ENCODE measurements at places on chromosomes 12 and 14. TPM values are rescaled to one million over a fixed set of nuclear protein-coding genes. Genes with fewer than 3 reads are reported as not detected.

Gene PRPH
- total RNA-seq = 0.72 TPM

Gene ACOT4
- 4.3 TPM for total RNA-seq

Gene TAS2R13
- 5.3 TPM for total RNA-seq

Gene FAM186B
- total RNA-seq = not detected

Gene RDH12
- total RNA-seq = 0.96 TPM

Gene NDRG2
- 40.2 TPM for total RNA-seq

Gene RPL10L
- total RNA-seq = not detected

DNA sequence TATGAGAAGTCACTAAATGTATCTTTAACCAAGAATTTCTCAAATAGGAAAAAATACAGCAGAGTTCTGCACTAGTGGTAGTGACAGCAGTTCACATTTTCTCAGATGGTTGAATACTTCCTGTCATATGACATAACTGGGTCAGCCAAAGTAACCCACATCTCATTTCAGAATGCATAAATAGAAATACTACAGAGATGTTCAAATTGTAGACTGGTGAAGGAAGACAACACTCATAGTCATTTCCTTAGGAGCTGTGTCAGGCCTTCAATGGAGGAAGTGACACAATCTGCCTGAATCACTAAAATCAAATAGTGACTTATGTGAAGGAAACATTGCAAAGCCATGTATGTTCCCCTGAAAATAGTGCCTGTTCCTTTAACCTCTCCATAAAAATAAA is 32.4 kb downstream of the FERMT2 start:
- DNase-seq = peak; percentile 32

- no peak for DNase-seq
Measured at GRCh38 chr12:3871356-3871755, 1.8 kb downstream of the PARP11 start.

GRCh38 chr12:48002773-48003218 is 1.5 kb downstream of the COL2A1 start:
- DNase-seq = peak; percentile 68

GRCh38 chr12:45575417-45575816 is 154.1 kb upstream of the ARID2 start:
- DNase-seq = no peak

DNA sequence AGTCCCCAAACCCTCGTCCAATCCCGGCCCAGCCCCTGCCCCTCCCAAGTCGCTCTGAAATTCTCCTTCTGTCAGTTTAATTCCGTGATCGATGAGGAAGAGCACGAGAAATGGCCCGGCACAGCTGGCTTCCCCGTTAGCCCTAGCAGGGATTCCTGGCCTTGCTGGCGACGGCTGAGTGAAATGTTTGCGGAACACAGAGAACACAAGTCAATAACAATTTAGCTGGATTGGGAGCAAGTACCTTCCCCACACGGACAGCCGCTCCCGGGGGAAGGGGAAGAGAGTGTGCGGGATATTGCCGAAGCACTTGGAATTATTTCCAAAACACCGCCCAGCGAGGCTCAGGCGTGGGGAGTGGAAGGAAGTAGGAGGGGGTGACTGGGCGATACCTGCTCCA is 134.6 kb downstream of the RBM19 start:
- DNase-seq = no peak

DNA sequence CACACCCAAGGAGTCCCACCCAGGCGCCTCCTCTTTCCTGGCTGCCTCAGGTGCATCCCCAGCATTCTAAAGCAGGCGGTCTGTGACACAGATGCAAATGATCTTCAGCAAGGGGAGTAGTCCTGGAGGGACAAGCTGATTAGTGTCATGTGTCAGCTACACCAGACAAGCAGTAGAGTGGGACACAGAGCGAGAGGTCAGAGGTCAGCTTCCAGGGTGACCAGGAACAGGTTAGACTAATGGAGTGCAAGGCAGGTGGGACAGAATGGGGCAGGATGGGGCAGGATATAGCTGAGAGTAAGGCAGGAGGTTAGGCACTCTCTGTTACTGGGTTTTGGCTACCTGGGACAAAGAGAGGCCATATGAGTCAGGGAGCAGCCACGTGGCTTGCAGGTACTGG is 534.0 kb downstream of the FUT8 start:
- DNase-seq = no peak

- no peak for DNase-seq
Measured at GRCh38 chr12:73452672-73453469, 1084.8 kb upstream of the ATXN7L3B start.

DNA sequence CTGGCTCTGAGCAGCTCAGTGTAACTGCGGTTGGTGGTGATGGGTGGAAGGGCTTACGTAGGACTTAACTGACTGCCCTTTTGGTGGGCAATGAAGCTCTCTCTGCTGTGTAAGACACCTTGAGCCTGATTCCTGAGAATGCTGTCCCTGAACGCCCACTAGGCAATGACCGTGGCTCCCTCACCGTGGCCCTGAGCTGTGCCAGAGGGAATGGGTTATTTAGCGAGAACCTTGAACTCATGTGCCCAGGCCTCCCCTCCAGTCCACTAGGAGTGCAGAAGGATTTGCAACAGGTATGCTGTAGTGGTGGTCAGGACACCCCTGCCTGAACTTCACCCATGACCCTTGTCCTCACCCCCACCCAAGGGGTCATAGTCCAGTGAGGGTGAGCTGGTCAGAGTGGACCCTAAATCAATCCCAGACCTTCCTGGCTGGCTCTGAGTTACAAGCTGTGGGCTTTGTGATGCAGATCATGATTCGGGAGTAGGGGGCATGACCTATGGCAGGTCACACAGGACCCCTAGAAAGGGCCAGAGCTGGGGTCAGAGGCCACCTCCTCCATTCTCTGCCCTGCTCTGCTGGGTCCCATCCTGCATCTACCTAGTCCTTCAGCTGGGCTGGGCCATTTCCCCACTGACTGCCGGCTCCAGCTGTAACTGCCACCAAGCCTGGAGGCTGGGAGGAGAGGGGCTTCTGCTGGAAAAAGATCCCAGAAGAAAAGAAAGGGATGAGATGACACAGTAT is 14.5 kb upstream of the ANKRD33 start:
- no peak for DNase-seq

DNA sequence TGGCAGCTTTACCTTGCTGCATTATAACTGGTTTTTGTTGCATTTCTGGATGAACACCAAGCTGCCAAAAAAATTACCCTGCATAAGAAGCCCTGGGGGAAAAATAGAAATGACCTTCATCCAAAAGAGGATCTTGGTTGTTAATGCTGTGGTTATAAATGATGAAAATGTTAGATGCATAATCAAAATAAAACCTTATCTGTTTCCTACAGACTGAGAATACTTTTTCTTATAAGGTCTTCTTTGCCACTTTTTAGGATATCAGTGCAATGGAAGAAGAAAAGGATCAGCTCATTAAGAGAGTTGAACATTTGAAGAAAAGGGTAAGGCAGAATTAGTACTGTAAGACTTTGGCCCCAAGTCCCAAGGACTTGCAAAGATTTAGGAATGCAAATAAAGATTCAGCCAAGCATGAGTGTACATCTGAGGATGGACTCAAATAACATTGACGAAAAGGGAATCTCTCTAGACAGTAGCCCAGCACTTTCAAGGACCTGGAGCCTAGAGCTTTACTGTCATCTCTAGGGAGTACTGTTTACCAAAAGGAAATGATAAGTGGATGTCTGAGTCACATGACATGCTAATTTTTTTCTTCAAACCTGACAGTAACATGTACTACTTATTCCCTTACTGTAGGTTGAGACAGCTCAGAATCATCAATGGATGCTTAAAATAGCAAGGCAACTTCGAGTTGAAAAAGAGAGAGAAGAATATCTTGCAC is 10.7 kb downstream of the IFT81 start:
- no peak for DNase-seq

DNA sequence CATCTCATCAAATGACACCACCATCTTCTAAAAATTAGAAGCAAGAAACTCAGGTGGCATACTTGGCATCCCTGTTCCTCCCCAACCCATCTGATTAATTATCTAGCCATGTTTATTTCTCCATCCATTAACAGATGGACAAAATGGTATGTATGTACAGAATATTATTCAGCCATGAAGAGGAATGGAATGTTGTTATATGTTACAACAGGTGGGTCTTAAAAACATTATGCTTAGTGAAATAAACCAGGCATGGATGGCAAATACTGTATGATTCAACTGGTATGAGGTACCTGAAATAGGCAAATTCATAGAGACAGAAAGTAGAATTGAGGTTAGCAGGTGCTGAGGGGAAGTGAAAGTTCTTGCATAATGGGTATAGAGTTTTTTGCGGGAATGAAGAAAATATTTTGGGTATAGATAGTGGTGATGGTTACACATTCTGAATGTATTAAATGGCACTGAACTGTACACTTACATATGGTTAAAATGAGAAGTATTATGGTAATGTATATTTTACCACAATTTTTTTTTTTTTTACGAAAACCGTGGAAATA is 17.5 kb downstream of the YY1 start:
- no peak for DNase-seq

GRCh38 chr12:76084863-76085519 is 506 bp upstream of the NAP1L1 start:
- DNase-seq = no peak

DNA sequence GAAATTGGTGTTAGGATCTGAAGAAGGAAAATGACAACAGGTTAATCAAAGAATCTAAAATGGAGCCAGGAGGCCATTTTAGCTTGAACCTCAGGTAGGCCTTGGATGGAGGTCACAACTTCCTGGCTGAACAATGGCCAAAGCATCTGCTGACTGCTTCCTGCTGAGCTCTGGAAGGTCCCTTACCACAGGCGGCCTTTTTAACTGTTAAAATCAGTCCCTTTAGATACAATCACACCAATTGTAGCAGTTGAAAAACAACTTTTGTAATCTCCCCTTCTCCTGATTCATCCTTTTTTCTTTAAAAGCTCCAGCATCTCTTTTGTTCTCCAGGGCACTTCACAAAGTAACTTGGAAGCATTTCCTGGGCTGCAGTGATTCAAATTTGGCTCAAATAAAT is 388.8 kb downstream of the PDZRN4 start:
- DNase-seq = no peak

Measured in umbilical cord (tissue), 2 donors.